NCI-H2171 treated with DMSO at 0.1 percent for 48 hours (cell line): ENCODE measurements at places on chromosomes 6 and 20.

DNA sequence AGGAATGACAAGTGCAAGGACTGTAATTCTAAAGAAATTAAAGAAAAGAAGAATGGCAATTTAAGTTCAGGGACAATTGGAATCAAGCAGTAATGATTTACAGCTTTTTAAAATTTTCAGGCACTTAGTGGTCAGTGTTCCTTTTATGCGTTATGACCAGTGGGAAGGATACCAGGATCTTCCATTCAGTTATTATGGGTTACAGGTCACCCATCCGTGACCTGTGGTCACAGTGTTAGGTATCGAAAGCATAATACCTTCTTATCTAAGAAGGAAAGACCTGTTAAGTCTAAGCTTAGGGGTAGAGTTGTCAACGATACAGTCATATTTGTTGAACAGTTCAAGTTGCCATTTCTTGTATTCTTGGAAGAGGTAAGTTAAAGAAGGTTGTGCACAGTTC is 253.8 kb downstream of the LAMA2 start:
- no peak for DNase-seq

- no peak for DNase-seq
Observed at GRCh38 chr20:698276-698675, 22.7 kb upstream of the SCRT2 start.

DNA sequence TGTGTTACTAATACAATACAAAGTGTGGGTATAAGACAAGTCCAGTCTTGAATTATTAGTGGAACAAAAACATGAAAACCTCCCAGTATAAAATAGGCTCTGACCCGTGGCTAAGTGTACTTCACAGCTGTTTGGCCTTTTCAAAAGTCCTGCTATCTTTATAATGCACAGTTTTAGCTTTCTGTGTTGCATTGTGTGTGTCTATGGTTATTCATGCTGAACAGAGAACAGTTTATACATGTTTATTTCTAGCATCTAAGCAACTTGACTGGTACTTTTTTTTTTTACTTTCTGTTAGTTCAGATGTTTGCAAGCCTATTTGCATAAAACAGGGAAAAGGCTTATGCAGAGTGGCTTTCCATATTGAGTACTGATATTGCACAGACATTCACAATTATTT is 119.2 kb upstream of the CCN2 start:
- DNase-seq, result no peak

DNA sequence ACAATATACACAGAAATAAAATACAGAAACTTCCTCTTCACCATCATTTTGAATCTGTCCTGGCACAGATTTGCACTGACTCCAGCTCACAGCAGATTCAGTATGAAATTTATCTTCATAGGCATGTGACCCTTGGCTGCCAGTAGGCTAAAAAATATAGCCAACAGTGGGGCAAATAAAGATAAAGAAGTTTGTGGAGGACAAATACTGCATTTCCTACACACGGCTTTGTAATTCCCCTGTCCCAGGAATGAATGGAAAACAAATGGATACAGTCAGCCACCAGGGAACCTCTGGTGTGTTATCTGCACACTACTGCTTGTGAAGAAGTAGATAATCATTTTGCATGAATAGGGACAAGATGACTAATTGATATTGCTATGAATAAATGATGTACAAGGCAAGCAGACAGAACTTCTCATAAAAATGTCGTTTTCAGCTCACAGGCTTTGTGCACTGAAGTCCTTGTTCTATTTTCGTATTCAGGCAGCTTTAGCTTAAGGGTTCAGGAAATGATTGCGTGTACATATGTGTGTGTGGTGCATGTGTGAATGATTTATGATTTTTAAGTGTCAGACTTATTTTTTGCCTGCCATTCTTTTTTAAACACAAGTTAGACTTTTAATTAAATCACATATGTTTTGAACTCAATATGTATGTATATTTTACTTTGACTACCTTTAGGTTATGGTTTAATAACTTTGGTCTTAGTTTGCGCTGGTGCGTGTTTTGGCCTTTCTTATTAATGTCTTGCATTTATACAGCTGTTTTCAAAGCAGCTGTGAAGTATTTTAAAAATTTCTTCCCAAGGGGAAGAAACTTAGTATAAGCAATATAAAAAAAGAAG is 543.8 kb upstream of the JAG1 start:
- no peak for DNase-seq

- peak; percentile 31 for DNase-seq
Observed at GRCh38 chr6:28816909-28817807, 106.6 kb downstream of the TRIM27 start.

DNA sequence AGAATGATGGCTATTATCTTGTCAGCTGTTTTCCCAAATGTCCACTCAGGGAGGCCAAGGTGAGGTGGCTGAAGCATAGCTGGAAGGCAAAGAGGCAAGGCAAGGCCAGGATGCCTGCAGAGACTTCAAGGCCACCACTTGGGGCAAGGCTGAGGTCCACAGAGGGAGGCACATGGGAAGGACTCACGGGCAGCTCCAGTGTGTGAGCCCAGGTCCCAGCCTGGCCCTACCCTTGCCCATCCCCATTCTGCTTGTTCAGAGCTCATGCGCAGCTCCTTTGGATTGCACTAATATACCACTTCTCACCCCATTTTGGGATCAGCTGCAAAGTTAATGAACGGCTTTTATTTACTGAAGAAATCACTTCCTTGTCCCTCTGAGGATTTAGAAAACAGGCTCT is 111.1 kb upstream of the KCNK16 start:
- DNase-seq, result no peak

- no peak for DNase-seq
Observed at GRCh38 chr6:170007468-170008293, 256.3 kb downstream of the ERMARD start.

GRCh38 chr20:13755809-13756208 is 28.9 kb downstream of the ESF1 start:
- DNase-seq, result no peak

GRCh38 chr6:112044856-112045255 is 9.0 kb upstream of the CCN6 start:
- DNase-seq, result no peak

- no peak for DNase-seq
Observed at GRCh38 chr6:30870546-30870945, 13.8 kb upstream of the DDR1 start.

GRCh38 chr6:107383705-107384104 is 75.7 kb downstream of the PDSS2 start:
- no peak for DNase-seq

- DNase-seq, result no peak
Observed at GRCh38 chr20:33099843-33100538, 20.5 kb downstream of the BPIFB4 start.

GRCh38 chr6:158356586-158357546 is 44.6 kb downstream of the TULP4 start:
- no peak for DNase-seq

DNA sequence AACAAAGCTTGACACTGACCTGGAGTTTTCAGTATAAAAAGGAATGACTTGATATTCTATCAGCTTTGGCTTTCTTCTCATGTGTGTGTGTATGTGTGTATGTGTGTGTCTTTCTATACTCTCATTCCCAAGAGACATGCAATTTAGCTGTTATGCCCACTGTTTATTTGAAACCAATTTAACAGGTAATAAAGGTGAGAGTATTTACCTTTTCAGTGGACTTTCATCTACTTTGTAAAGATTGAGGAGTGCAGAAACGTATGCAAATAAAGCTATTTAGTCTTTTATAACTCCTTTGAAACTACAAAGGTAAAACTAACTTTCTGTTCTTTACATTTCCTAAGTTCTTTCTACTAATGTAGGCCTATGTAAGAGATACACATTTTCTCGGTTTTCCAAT is 103.5 kb upstream of the HS3ST5 start:
- DNase-seq, result peak; percentile 79

GRCh38 chr6:160987265-160987664 is 4.3 kb upstream of the MAP3K4 start:
- DNase-seq, result peak; percentile 44

DNA sequence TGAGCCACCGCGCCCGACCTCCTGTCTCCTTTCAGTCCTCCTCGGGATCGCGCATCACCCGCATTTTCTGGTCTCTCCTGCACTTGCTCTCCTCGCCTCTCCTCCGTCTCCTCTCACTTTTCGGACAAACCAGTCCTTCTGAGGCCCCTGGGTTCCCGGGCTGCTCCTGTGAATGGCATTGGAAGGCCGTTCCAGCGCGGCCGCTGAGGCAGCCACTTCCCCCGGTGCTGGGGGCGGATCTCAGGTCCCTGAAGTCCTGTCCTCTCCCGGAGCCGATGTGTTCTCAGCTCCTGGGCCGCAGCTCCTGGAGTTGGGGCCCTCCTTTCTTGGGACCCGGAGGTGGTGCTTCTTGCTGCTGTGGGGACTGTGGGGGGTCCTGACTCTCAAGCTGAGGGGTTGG is 803 bp downstream of the MICB start:
- DNase-seq, result no peak

DNA sequence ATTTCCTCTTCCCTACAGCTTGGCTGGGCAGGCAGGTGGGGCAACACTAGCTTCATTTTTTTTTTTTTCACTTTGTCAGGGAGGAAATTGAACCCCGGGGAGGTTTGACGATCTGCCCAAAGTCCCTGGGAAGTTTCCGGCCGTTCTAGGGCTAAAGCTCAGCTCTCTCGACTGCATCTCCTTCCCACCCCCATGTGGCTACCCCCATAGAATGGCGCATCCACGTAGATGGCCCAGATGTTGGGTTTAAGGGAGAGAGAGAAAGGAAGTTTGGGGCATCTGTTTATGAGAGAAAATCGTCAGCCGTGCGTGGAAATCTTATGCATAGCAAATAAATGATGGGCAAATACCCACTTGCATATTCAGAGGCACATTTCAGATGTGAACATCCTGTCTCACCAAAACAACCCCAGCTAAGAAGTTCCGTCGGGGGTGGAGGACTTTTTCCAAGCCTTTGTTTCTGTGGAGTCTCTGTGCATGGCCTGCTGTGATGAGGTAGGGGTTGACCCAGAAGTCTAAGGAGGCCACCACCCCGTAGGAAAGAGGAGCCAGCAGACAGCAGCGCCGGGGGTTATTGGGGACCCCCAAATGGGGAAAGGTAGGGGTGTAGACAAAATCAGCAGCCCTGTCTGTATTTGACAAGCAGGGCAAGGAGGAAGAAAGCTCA is 40.5 kb upstream of the ZNF831 start:
- no peak for DNase-seq

DNA sequence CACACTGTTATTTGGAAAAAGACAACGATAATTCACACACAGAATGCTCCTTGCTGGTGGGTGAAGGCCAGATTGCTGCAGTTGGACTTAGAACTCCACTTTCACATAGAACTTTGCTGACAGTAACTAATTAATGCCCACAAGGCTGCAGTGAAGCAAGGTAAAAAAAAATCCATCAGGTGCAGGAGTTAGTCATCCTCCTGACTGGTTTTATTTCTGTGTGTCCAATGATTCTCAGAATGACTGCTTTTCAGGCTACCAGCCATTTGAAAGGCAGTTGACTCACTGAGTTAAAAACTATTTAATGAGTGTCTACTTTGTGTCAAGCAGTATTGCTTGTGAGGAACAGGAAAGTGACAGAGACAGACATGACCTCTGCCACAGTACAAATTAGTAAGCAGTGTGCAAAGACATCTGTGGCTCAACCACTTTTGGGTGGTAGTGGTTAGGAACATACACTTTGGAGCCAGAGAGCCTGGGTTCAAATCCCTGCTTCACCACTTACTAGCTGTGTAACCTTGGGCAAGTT is 41.9 kb downstream of the ELOVL5 start:
- DNase-seq, result no peak

GRCh38 chr20:4158466-4159050 is 143.2 kb upstream of the RNF24 start:
- DNase-seq, result no peak

- DNase-seq, result no peak
Observed at GRCh38 chr6:128412680-128413079, 107.7 kb downstream of the PTPRK start.

DNA sequence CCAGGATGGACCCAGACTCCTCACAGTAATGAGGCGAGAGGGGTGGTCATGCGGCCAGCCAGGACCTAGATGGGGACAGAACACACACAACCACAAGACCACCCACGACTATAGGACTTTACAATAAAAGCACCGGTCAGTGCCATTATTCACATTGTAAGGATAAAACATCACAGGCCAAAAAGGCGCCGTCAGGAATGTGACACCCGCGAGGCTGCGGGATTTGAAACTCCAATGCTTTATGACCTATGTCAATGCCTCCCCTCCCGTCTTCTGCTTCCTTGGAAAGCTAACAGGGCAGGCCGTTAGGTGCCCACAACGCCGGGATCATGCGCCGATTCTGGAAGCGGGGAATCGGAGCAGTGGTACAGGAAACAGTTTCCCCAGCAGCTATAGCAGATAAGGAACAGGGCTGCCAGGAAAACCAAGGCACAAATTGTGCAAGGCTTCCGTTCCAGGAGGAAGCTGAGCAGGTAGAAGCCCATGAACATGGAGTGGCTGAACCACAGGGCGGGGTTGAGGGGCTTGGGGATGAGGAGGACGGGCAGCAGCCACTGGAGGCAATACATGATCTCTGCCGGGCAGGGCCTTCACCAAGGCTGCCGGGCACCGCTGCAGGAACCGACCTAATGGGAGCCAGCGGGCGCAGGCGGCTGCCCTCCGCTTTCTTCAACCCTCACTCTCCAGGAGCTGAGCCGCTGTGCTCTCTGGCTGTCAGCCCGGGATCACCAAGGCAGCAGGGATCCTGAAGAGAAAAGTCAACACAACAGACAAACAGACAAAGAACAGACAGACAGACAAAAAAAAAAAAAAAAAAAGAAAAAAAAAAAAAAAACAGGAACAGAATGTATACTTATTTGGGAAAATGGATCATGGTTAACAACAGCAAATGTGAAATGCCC is 2.2 kb upstream of the NNAT start:
- DNase-seq, result no peak

- peak; percentile 47 for DNase-seq
Observed at GRCh38 chr6:118981884-118982574, 47.1 kb upstream of the MCM9 start.

GRCh38 chr20:33407251-33407650 is 5.9 kb upstream of the CDK5RAP1 start:
- no peak for DNase-seq

GRCh38 chr20:53406580-53406979 is 187.1 kb downstream of the ZNF217 start:
- DNase-seq, result no peak

DNA sequence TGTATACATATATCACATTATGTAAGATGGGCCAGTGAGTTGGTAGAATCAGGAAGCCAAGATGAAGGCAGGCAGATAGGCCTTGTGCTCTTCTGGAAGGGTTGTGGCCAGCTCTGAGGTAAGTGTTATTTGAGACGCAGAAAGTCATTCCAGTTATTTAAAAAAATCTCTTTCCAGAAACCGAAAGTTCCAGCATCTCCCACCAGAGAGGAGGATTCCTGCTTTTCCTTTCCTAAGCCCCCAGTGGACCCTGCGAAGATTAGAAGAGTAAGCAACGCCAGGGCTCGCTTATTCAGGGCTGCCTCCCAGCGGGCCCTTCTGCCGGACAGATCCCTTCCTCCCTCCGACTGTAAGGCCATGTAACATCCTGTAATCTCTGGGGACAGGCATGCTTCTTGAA is 20.4 kb downstream of the ARMC2 start:
- DNase-seq, result no peak
